ENCODE measurements at places on chromosomes 11 and 22. TPM values are rescaled to one million over a fixed set of nuclear protein-coding genes. Genes with fewer than 3 reads are reported as not detected.

The CRYBB2 gene
- not detected for total RNA-seq

The SCGB1C1 gene
- not detected for total RNA-seq

The CD3E gene
- total RNA-seq, result not detected

The CDC42EP2 gene
- total RNA-seq, result 12.3 TPM

The MUC5AC gene
- not detected for total RNA-seq

The DBX1 gene
- not detected for total RNA-seq

The TH gene
- 1.1 TPM for total RNA-seq
